IMR-90 (cell line): ENCODE measurements at places on chromosomes 2 and 18. TPM values are rescaled to one million over a fixed set of nuclear protein-coding genes. Genes with fewer than 3 reads are reported as not detected.
A peak's percentile ranks its signal among the peaks of the same experiment; 100 is the strongest.

ARHGAP15 gene
- not detected in 2 replicates for total RNA-seq

- DNase-seq, result no peak
Observed at GRCh38 chr2:237946423-237946822, 20.4 kb upstream of the UBE2F start.

SCN2A gene
- 0.54 and 0.56 TPM in 2 replicates for total RNA-seq

DNA sequence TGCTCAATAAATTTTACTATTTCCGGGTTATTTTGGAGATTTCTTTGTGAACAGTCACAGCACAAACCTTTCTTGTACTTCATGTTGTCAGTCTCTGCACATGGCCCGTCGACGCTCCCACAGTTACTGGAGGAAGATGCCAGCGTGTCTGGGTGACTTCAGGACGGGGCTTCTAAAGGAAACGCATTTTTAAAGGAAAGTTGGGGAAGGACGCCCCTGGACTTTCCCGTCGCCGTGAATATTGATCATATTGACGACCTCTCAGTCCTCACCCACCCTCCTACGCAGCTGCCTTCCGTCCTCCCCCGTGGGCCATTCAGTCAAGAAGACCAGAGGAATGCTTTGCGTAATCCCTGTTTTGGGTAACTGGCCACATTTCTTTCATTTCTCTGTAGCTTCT, 71.1 kb upstream of the SNTG2 start:
- no peak for DNase-seq

DNA sequence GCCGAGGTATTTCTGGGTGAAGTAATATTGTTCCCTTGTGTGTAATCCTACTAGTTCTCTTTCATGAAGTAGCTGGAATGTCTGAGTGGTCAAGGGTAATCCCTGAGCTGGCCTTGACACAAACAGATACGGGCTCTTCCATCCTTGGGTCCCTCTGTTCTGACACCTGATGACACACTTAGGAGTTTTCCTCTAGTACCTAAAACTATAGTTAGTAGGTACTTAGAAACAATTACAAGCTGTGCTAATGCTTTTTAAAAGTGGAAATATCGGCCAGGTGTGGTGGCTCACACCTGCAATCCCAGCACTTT, 59.2 kb upstream of the IL1R1 start:
- no peak for DNase-seq

- DNase-seq, result peak; percentile 79
Observed at GRCh38 chr2:9703701-9704221, 73.0 kb upstream of the YWHAQ start.

GRCh38 chr18:2306606-2307005, 264.7 kb downstream of the METTL4 start:
- DNase-seq, result no peak

HOXD12 gene
- total RNA-seq, result not detected in 2 replicates

CENPA gene
- total RNA-seq, result 7.7 and 10.0 TPM in 2 replicates
